ENCODE measurements at places on chromosomes 1 and 21. TPM values are rescaled to one million over a fixed set of nuclear protein-coding genes. Genes with fewer than 3 reads are reported as not detected.

The OR10J1 gene
- total RNA-seq, result not detected

The SPRR3 gene
- total RNA-seq, result not detected

The ERG gene
- 4.5 TPM for total RNA-seq

The SPRR2A gene
- total RNA-seq, result not detected

The PLEKHO1 gene
- 23.3 TPM for total RNA-seq

The NFIA gene
- 8.6 TPM for total RNA-seq

The GCSAML gene
- total RNA-seq, result not detected

The KDF1 gene
- total RNA-seq, result 19.8 TPM

DNA sequence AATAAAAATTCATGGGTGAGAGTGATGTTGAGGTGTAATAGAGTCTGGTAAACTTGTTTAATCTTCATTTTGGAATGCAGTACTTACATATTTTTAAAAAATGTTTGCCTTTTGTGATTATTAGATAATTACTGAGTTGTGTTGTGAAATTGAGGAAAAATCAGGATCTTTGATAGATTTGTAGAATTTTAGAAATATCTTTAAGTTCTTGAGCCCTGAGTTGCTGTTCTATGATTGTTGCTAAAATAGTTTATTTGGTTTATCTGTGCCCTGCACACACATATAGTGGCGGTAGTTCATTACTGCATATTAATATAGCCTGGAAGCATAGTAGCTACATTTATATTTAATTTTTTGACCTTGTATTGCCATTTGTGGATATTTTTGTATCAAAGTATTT is 1.6 kb downstream of the B3GALT2 start:
- no peaks in the 10 kb centered on the region for H3K36me3 ChIP-seq
- no peaks in the 10 kb centered on the region for H3K27me3 ChIP-seq
- peaks cover 18% of the 10 kb centered on the region for H3K4me1 ChIP-seq
- no peak overlapping the region for H3K27ac ChIP-seq
- H3K4me3 ChIP-seq, result no peak overlapping the region

DNA sequence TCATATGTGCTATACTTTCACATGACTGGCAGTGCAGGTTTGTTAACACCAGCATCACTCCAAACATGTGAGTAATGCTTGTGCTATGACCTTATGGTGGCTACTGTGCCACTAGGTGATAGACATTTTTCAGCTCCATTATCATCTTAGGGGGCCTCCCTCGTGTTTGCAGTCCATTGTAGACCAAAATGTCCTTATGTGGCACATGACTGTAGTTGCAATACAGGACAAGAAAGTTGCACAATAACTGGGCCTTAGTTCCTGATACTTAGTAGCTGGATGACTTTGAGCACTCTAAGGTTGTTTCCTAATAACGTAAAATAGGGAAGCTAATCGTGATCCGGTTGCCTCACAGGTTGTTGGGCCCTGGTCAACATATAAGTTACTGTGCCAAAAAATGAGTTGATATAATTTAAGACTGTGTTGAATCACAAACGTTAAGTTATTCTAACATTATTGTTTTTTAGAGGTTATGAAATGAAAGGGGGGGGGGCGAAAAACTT is 511 bp upstream of the SNX27 start:
- peak overlapping the region; percentile 93 for H3K4me3 ChIP-seq
- H3K27ac ChIP-seq, result no peak overlapping the region
- peaks cover 5% of the 10 kb centered on the region for H3K27me3 ChIP-seq
- no peak for DNase-seq

DNA sequence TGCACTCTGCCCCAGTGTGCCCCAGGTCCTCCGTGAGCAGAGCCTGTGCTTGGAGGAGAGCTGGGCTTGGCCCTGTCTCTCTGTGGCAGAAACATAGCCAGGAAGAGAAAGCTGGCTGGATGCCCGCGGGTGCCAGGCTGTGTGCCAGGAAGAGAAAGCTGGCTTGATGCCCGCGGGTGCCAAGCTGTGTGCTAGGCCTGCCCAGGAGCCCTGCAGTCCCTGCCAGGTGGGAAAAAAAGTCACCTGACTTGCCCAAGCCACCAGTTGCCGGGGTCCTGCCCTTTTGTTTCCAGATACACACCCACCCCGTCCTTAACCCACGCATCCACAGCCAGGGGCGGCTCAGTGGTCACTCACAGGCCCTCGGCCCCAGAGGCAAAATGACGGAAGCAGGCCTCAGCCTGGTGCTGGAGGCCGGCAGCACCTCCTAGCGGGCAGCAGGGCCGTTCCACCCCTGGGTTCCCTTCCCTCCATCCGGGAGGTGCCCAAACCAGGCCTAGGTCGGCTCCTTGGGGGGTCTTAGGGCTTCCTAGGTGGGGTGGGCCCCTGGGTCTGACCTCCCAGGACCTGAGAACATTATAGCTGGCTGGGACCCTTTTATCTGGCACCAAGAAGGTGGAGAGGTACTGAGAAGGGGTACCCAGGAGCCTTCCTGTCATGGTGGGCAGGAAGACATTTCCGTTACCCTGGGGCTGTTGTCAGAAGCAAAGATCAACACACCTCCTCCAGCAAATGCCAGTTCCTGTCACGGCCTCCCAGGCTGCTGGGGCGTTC is 9.1 kb downstream of the ITGB2 start:
- DNase-seq, result no peak
- H3K4me1 ChIP-seq, result no peaks in the 10 kb centered on the region
- no peaks in the 10 kb centered on the region for H3K36me3 ChIP-seq
- H3K4me3 ChIP-seq, result no peak overlapping the region

- H3K27ac ChIP-seq, result peak overlapping the region; percentile 96
- DNase-seq, result no peak
- no peaks in the 10 kb centered on the region for H3K27me3 ChIP-seq
- H3K4me3 ChIP-seq, result no peak overlapping the region
Measured at GRCh38 chr21:35226328-35226727, 177.2 kb upstream of the RUNX1 start.

DNA sequence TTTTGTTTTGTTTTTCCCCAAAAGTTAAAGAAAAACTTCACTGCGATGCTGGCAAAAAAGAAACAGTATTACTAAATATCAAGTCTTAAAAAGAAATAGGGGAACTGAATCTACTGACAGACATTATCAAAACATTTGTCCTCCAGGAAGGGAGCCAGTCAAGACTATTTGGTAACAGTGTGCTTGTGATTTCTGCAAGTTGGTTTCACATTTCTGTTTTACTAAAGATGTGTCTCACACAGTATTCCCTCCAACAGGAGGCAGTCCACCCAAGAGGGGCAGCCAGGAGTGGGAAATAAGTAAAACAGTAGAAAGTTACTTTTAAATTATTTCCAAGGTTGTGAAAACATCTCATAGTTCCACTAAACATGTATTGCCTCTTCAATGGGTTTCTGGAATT is 74.4 kb upstream of the SDC3 start:
- peak overlapping the region; percentile 88 for H3K27ac ChIP-seq
- H3K4me1 ChIP-seq, result peaks cover 18% of the 10 kb centered on the region
- no peak overlapping the region for H3K4me3 ChIP-seq
- DNase-seq, result no peak
- H3K36me3 ChIP-seq, result peaks cover 34% of the 10 kb centered on the region
- H3K27me3 ChIP-seq, result no peaks in the 10 kb centered on the region

DNA sequence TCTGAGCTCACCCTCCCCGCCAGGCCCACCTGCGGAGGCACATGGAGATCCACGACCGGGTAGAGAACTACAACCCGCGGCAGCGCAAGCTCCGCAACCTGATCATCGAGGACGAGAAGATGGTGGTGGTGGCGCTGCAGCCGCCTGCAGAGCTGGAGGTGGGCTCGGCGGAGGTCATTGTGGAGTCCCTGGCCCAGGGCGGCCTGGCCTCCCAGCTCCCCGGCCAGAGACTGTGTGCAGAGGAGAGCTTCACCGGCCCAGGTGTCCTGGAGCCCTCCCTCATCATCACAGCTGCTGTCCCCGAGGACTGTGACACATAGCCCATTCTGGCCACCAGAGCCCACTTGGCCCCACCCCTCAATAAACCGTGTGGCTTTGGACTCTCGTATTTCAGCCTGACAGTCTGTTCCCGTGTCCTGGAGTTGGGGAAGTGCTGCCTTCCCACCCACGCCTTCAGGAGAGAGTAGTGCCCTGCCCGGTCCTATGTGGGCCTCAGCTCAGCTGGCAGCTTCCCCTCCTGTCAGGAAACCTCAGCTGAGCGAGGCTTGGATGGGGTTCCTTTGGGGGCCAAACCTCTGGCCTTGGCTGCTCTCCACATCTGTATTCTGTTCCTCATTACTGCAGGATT is 9.2 kb downstream of the ZBTB48 start:
- H3K4me3 ChIP-seq, result no peak overlapping the region
- no peaks in the 10 kb centered on the region for H3K27me3 ChIP-seq
- peaks cover 9% of the 10 kb centered on the region for H3K36me3 ChIP-seq
- peaks cover 3% of the 10 kb centered on the region for H3K4me1 ChIP-seq
- no peak overlapping the region for H3K27ac ChIP-seq

- no peak overlapping the region for H3K27ac ChIP-seq
- DNase-seq, result no peak
- H3K27me3 ChIP-seq, result no peaks in the 10 kb centered on the region
- H3K36me3 ChIP-seq, result peaks cover 10% of the 10 kb centered on the region
Measured at GRCh38 chr1:103387898-103388297, 137.6 kb upstream of the RNPC3 start.

- no peaks in the 10 kb centered on the region for H3K36me3 ChIP-seq
- peaks cover 16% of the 10 kb centered on the region for H3K4me1 ChIP-seq
- H3K27ac ChIP-seq, result no peak overlapping the region
- no peak for DNase-seq
Measured at GRCh38 chr21:34881839-34882371, 167.2 kb downstream of the RUNX1 start.

DNA sequence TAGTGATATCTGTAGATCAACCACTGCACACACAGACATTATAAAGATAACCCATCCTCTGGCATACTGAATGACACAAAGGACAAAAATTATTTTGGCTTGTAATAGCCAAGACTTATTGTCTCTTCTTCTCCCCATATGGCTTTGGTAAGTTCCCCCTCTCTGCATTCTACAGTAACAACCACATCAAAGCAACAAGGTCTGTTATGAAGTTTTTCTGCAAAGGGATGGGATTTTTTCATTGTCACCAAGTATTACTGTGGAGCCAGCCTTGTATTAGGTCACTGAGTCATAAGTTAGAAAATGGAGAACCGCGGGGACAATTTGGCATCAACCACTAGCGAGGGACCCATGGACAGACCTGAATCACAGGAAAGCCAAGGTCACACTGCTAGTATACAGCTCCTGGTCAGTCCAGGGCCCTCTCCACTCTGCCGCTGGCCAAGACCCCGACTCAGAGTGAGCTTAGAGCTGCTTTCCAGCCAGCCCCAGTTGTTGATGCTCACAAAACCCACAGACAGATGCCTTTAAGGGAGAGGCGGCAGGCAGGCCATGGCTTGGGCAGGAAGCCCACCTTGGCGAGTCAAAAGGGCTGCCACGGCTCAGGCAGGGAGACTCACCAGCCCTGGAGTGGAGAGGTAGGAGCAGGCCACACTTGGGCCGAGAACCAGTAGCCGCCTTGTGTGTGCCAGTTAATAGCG is 6.0 kb downstream of the PABPC4 start:
- H3K36me3 ChIP-seq, result peaks cover 96% of the 10 kb centered on the region
- no peak for DNase-seq
- no peak overlapping the region for H3K4me3 ChIP-seq
- H3K4me1 ChIP-seq, result peaks cover 27% of the 10 kb centered on the region

- H3K4me1 ChIP-seq, result no peaks in the 10 kb centered on the region
- no peak for DNase-seq
- no peak overlapping the region for H3K4me3 ChIP-seq
- no peaks in the 10 kb centered on the region for H3K36me3 ChIP-seq
Measured at GRCh38 chr1:186617926-186618325, 62.3 kb downstream of the PTGS2 start.

GRCh38 chr1:79781261-79781660 is 774.7 kb upstream of the ADGRL4 start:
- no peak overlapping the region for H3K27ac ChIP-seq
- no peak overlapping the region for H3K4me3 ChIP-seq
- DNase-seq, result no peak
- no peaks in the 10 kb centered on the region for H3K27me3 ChIP-seq

DNA sequence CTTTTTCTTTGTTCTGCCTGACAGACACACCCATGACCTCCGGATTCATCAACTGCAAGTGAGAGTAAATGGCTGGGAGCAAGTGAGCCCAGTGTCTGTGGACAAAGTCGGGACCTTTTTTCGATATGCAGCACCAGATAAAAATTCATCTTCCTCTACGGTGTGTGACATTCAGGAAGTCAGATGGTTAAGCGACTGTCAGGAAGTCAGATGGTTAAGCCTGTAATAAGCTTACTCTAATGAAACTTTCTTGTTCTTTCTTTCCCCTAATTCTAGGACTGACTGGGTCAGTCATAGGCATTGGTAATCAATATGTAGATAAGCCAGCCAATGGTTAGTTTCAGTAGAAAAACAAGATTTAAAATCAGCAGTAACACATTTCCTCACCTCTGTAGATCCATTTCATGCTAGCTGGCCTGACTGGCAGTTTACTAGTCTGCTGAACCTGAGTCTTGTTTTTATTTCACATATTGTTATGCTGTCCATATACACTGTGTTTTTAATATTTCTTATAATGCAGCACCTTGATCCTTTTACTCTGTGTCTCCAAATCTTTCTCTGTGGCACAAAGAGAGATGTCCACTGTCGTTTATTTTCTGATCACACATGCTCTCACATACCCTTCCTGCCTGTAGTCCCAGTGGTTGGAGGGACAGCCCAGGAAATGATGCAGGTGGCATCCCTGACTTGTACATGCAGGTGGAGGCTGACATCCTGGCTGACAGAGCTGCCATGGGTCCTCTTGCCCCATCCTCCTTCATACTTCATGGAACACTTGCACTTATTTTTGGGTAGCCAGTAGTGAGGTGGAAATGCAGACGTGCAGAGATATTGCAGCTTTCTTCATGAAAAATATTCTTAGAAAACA is 115.8 kb downstream of the VPS13D start:
- H3K4me1 ChIP-seq, result peaks cover 10% of the 10 kb centered on the region
- no peak for DNase-seq
- H3K4me3 ChIP-seq, result no peak overlapping the region
- no peaks in the 10 kb centered on the region for H3K27me3 ChIP-seq

GRCh38 chr1:200837931-200838571 is 34.7 kb upstream of the GPR25 start:
- H3K4me1 ChIP-seq, result no peaks in the 10 kb centered on the region
- peaks cover 20% of the 10 kb centered on the region for H3K36me3 ChIP-seq
- no peak for DNase-seq
- H3K4me3 ChIP-seq, result no peak overlapping the region

DNA sequence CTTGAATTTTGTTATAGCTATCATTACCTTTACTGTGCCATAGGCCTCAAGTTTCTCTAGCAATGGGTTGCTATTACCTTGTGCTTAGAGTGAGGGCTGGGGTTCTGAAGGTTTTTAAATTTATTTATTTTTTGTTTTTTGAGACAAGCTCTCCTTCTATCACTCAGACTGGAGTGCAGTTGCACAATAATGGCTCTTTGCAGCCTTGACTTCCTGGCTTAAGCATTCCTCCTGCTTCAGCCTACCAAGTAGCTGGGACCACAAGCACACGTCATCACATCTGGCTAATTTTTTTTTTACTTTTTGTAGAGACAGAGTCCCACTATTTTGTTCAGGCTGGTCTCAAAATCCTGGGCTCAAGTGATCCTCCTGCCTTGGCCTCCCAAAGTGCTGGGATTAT is 41.5 kb downstream of the SNX27 start:
- no peak overlapping the region for H3K4me3 ChIP-seq
- no peak overlapping the region for H3K27ac ChIP-seq
- H3K27me3 ChIP-seq, result no peaks in the 10 kb centered on the region
- no peak for DNase-seq
- peaks cover 28% of the 10 kb centered on the region for H3K36me3 ChIP-seq
- no peaks in the 10 kb centered on the region for H3K4me1 ChIP-seq

- peaks cover 35% of the 10 kb centered on the region for H3K4me1 ChIP-seq
- H3K27me3 ChIP-seq, result no peaks in the 10 kb centered on the region
- H3K36me3 ChIP-seq, result no peaks in the 10 kb centered on the region
- no peak overlapping the region for H3K4me3 ChIP-seq
- DNase-seq, result no peak
Measured at GRCh38 chr1:24830680-24831272, 85.5 kb downstream of the CLIC4 start.

GRCh38 chr1:64100791-64101190 is 102.6 kb upstream of the UBE2U start:
- no peak overlapping the region for H3K27ac ChIP-seq
- peaks cover 35% of the 10 kb centered on the region for H3K4me1 ChIP-seq
- H3K27me3 ChIP-seq, result no peaks in the 10 kb centered on the region
- peaks cover 3% of the 10 kb centered on the region for H3K36me3 ChIP-seq
